ENCODE measurements at places on chromosomes 3 and 15.

- peak; percentile 67 for DNase-seq
Observed at GRCh38 chr3:45666757-45667431, 22.3 kb upstream of the SACM1L start.

GRCh38 chr15:99556011-99556410 lies 9.8 kb upstream of the MEF2A start:
- DNase-seq = peak; percentile 66

- DNase-seq = no peak
Observed at GRCh38 chr3:195715583-195716266, 5.1 kb upstream of the MUC20 start.

DNA sequence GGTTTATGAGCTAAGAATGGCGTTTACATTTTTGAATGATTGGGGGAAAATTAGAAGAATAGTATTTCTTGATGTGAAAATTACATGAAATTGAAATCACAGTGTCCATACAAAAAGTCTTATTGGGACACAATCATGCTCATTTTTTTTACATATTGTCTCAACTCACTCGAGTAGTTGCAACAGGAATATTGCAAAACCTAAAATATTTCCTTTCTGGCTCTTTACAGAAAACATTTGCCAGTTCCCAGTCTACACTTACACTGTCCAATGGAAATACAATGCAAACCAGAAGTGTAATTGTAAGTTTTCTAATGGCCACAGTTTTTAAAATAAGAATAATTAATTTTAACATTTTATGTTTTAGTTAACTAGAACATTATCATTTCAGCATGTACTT lies 137.8 kb downstream of the SAMMSON start:
- no peak for DNase-seq

GRCh38 chr3:73784686-73785392 lies 160.1 kb upstream of the PDZRN3 start:
- DNase-seq = no peak

- DNase-seq = no peak
Observed at GRCh38 chr3:32856901-32857507, 39.2 kb downstream of the TRIM71 start.

Measured in hematopoietic multipotent progenitor cell treated with erythropoietin and hydrocortisone succinate and interleukin-3 and kit ligand, for 8 days (in vitro differentiated cells).